ENCODE measurements at places on chromosomes 6 and 20.

GRCh38 chr6:9204171-9204570 lies 768.8 kb upstream of the SLC35B3 start:
- no peak for DNase-seq

DNA sequence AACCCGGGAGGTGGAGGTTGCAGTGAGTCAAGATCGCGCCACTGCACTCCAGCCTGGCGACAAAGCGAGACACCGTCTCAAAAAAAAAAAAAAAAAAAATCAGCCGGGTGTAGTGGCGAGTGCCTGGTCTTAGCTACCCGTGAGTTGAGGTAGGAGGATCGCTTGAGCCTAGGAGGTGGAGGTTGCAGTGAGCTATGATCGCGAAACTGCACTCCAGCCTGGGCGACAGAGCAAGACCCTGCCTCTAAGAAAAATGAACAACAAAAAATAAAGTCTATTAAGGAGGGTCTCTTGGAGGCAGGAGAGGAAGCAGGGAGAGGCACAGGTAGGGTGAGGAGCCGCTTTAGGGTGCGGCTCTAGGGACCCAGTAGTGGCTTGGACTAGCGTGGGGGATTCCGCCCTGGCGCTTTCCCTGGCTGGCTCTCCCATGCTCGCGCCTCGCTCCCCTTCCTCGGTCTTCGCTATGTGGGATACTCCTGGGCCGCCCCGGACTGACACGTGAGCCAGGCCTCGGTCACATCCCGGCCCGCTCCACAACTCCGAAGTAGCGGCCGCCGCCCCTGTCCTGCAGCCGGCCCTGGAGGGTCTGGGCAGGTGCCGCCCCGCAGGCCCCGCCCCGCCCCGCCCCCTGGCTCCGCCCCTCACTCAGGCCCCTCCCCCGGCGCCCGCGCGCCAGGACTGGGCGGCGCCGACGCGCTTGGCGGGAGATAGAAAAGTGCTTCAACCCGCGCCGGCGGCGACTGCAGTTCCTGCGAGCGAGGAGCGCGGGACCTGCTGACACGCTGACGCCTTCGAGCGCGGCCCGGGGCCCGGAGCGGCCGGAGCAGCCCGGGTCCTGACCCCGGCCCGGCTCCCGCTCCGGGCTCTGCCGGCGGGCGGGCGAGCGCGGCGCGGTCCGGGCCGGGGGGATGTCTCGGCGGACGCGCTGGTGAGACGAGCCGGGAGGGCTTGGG lies at the start of gene MYBL2:
TSS of gene MYBL2 (plus strand) at position 739 of the 953 bp plus-strand sequence. CDS start at position 909, 170 bp downstream.
- DNase-seq: peak; percentile 71

GRCh38 chr6:14772188-14772587 lies 473.7 kb upstream of the JARID2 start:
- no peak for DNase-seq

DNA sequence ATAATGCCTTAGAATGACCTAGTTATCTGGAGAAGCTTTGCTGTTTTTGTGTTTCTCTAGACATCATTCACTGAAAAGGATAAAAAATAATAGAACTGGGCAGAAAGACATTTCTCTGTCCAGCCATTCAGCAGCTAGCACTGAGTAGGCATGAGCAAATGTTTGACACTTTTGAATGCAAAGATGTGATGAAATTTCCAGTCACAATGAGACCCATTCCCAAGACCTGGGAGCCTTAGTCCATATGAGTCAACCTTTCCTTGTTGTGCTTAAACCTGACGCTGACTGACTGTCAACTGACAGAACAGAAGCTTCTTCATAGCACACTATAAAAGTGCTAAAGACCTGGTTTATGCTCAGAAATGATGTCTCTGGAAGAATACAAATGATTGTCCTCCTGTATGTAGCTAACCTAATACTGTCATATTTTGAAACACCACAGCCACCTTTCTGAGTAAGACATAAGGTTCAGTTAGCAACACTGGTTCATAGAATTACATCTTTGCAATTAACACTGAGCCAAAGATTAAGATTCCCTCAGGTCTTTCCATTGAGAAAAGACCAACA lies 17.1 kb downstream of the RALGAPA2 start:
- no peak for DNase-seq

GRCh38 chr6:14149053-14149738 lies 31.6 kb downstream of the CD83 start:
- no peak for DNase-seq

GRCh38 chr6:63793465-63794137 lies 158.0 kb downstream of the PHF3 start:
- DNase-seq: no peak

DNA sequence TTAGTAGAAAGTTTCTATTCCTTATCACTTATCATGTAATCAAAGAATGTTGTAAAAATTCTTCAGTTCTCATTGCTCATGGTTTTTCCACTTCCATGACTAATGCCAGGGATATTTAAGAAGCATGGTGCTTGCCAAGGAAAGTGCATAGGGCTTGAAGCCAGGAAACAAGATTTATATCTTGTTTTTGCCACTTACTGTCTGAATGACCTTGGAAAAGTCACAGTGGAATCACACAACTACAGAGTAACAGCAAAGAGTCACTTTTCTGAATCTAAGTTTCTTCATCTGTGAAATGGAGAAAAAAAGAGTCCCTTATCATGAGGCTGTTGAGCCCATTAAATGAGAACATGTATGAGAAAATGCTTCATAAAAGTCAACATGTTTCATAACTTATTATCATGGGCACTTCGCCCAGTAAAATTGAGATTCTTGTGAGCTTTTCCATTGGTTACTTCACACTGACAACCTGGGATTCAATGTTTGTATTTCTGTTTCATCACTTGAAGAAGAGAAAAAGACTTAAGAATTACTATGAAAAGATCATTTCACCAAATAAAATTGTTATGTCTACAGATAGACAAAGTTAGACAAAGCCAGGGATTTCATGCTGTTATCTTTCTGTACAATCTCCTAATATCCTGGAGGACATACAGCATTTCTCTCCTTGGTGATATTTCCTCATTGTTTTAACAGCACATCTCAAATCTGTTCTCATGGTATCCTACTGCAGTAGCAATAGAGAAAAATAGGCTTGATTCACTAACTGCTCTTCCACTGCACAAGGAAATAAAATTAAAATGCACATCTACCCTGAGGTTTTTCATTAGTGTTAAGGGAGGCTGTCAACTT lies 7.6 kb upstream of the BMP5 start:
- no peak for DNase-seq

DNA sequence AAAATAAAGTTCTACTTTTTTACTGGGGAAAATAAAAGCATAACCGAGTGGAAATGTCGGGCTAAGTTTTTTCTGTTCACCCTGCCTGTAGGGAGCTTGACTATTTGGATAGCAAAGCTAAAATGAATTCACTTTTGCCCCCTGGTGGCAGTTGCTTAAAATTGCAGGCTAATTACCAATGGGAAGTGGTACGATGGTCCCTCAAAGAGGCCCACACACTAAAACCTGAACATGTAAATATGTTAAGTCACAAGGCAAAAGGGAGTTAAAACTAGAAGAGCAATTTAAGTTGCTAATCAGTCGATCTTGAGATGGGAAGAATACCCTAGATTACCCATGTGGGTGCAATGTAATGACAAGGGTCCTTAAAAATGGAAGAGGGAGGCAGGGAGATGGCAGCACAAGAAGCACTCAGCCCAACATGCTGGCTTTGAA lies 916 bp upstream of the SUN5 start:
- DNase-seq: peak; percentile 53

DNA sequence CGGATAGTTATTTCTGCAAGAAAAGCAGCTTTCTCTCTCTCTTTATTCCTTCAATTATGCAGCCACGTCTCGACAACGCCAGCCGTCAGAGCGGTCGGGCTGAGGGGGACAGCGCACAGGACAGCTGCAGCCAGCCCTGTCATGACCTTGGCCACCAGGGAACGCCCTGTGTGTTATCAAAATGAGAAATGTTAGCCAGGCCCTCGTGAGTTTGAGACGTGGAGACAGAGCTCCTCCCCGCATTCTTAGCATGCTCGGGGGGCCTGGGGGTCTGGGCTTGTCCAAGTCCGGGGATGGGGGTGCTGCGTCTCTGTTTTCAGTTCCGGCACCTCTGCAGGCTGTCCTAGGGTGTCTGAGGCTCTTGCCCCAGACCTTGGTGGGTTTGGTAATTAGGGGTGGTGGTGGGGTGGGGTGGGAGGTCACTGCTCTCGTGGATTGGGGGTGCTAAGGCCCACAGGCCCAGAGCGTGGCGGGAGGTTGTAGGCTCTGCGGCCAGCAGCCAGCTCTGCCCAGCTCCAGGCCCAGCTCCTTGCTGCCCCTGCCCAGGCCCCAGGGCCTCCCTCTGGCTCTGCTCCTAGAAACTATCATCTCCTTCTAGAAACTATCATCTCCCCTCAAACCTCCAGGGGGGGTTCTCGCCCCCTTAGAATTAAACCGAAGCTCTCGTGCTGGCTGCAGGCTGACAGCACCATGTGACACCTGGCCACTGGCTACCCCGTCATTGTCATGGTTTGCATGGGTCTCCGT lies 54.3 kb upstream of the GATA5 start:
- no peak for DNase-seq

- no peak for DNase-seq
Measured at GRCh38 chr20:10443936-10444335, 8.8 kb downstream of the SLX4IP start.

DNA sequence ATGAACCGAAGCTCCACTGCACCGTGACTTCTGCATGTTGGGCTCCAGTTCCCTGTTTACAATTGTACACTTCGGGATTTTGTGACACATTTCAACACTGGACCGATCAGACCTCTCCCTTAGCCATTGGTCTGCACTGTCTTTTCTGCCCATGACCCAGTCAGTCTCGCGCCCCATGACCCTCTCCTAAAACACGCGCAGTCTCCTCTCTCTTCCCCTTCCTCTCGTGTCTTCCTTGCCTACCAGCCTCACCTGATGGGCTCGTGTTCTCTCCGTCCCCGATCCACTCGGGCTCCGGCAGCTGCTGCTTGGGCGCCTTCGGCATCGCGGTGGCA lies 535 bp upstream of the ABCF1 start:
- DNase-seq: no peak

- DNase-seq: no peak
Measured at GRCh38 chr20:54199283-54199682, 8.6 kb upstream of the PFDN4 start.

DNA sequence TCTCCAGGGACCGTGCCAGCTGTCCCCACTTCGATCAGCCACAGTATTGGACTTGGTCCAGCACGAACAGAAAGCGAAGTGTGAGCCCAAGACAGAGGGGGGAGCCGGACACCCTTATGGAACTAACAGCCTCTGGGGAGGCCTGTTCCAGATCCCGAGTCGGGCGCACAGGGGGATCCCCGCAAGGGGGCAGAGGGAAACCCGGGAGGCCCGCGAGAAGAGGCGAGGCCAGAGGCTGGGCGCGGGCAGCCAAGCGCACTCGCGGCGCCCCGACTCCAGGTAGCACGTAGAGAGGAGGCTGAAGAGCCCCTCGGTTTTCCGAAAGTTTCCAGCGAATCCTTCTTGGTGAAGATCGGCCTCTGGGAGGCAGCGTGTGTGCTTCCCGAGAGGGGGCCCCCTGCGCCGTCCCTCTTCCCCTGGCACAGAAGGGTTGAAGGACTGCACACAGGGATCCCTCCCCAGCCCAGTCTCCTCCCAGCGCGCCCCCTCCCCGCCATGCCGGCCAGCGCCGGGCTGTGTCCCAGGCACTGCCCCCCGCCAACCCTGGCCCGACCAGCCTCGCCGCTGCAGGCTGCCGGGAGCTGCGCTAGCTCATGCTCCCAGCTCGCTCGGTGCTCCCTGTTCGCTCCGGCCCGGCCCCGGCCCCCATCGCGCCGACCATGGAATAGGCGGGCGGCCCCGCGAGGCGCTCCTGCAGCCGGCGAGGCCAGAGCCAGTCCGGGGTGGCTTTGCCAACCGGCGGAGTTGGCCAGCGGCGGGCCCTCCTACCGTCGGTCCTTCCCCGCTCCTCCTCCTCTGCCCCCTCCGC lies 577 bp upstream of the SLC24A3 start:
- DNase-seq: peak; percentile 49

- DNase-seq: no peak
Measured at GRCh38 chr6:41934278-41935192, 7.1 kb downstream of the CCND3 start.

GRCh38 chr6:47967843-47968242 lies 143.2 kb downstream of the PTCHD4 start:
- DNase-seq: no peak

GRCh38 chr6:132063204-132063603 lies 112.0 kb upstream of the CCN2 start:
- DNase-seq: no peak

DNA sequence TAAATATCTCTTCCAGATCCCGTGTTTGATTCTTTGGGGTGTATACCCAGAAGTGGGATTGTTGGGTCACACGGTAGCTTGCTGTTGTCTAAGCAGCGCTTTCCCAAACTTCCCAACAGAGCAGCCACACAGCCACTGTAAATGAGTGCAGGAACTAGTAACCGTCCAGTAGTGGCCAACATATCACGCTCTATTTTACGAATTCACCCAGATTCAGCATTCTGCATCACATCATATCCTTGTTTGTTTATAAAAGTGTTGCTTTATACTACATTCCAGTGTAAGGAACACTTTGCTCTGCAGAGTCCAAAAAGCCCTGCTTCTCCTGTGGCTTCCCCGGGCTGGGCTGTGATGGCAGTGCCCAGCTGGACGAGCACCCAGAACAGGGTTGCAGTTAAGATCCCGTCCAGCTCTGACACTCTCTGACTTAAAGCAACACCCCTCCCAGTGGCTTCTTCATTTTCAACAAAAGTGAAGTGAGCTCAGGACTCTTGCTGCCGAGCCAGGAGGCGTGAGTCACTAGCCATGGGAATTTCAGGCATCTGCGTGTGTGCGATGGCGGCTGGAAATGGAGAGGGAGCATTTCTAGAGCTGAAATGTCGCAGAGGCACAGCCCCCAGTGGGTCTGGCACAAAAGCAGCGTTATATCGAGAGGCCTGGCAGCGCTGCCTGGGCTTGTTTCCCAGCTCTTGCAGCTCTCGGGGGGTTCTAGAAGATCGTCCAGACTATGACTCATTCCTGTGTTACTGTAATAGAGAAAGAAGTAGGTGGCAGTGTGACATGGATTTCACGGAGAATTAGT lies 216.3 kb upstream of the ECI2 start:
- DNase-seq: no peak

DNA sequence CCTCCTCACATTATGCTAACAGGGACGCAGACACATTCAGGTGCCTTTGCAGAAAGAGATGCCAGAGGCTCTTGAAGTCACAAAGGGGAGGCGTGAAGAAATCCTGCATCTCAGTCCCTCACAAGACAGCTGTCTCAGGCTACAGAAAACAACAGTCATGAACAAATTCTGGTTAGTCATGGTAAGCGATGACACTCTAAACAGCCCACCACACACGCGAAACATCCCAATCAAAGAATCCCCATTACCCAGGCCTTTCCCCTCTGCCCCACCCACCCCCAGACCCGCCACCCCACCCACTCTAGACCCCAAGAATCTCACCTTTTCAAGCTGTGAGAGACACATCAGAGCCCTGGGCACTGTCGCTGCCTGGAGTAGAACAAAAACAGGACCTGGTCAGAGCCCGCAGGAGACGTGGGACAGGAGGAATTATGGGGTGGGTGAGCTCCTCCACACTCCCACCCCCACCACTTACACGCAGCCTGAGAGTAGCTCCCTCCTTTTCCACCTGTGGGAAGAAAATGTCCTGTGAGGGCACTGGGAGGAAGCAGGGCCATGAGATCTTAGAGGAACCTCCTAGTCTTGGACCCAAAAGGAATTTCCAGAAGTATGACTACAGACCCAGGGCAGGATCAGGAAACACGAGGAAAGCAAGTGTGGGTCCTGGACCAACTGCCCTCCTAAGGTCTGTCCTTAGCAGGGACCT lies 2.7 kb downstream of the HLA-B start:
- DNase-seq: peak; percentile 40

GRCh38 chr20:31587545-31588389 lies 17.3 kb upstream of the ID1 start:
- peak; percentile 61 for DNase-seq

Measured in common myeloid progenitor, CD34-positive (primary cell).